ENCODE measurements at places on chromosomes 2 and 18.

- no peak for DNase-seq
Measured at GRCh38 chr18:34873986-34874580, 164.0 kb downstream of the DTNA start.

- DNase-seq: no peak
Measured at GRCh38 chr18:73636355-73636754, 511.3 kb downstream of the FBXO15 start.

- DNase-seq: no peak
Measured at GRCh38 chr18:75221897-75222296, 11.3 kb downstream of the TSHZ1 start.

DNA sequence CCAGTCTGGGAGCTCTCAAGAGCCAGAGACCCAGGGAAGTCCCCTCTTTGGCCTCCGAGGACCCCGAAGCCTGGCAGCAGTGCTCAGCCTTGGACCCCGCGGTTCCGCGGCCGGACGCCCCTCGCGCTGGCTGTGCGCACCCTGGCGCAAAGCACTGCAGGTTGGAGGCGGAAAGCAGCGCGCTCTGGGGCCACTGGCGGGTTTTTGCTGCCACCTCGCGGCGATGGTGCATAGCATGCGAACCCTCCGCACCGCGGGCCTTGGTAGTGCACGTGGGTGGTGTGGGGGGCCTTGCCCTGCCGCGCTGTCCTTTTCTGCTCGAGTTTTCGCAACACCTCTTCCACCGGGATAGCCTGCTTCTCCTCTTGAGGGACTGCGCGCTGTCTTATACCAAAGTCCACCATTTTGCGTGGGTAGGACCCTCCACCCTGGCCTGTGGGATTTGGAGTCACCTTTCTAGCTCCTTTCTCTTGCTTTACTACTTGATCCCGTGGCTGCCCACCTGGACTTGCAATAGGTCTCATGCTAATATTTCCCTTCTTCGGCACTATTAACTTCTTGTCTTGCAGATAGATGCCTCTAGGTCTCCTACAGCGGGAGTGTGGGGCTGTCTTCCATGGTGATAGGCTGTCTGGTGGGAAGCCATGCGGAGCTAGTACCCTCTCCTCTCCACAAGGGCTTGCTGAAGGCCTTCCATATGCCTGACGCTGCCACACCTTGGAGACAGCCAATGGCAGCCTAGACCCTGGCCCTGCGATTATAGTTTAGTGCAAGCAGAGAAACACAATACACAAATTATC, 14.3 kb downstream of the SIX3 start:
- DNase-seq: peak; percentile 58

DNA sequence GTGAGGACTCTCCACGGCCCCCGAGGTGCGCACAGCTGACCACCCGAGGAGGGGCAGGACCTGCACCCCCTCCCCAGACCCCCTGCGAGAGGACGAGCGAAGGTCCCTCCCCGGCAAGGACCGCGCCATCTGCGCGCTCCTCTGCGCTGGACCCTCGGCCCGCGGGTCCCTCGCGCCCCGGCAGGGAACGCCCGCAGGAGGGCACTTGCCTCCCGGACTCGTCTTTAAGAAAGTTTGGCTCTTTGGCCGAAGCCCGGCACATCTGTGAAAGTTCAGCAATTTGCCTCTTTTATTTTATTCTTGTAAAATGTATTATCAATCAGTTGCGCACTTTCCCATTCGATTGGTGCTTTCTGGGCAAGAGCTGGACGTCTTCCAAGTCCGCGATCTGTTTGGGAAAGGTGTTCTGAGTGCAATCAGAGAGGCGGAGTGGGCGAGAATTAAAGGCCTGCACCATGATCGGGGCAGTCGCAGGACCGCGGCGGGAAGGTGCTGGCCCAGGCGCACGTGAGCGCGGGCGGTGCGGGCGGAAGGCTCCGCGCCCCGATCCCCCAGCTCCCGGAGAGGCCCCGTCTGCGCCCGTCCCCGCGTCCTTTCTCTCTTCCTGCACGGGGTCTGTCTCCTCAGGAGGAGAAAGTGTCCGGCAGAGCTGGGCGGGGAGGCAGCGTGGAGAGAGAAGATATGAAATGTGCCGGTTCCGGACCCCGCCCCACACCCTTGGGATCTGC, 1.6 kb upstream of the ALKAL2 start:
- no peak for DNase-seq

DNA sequence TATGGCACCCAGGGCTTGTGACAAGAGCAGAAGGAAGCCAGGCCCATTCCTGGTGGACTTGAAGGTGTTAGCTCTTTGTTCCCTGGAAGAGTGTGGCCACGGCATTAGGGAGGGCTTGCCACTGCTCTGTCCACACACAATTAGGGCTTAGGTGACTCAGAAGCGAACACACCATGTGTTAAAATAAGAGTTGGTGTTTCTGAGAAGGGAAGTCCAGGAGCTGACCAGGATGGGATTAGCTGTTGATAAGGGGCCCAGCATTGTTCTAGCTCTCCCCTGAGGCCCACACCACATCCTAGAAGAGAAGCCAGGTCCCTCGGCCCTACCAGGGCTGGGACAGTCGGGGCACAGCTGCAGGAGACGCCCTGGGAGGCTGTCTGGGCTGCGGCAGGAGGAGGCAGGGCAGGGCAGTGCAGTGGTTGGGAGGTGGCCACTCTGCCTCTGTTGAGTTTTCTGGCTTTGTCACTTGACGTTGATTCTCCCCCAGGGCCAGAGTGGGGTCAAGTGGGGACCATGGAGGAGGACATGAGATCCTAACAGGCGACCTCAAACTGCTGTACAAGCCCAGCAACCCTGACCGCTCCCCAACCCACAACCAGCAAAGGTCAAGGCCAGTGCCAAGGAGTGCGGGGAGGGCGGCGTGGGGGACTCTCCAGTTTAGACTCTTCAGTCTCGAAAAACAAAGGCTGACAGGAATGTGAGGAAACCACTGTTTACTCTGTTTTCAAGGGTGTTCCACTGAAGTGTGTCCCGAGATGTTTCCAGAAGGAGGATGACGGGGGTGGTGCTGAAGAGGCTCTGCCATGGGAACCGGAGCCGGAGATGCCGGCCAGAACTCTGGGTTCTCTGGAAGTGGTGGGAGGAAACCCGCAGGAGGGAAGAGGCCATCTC, 16.8 kb downstream of the GNLY start:
- no peak for DNase-seq

DNA sequence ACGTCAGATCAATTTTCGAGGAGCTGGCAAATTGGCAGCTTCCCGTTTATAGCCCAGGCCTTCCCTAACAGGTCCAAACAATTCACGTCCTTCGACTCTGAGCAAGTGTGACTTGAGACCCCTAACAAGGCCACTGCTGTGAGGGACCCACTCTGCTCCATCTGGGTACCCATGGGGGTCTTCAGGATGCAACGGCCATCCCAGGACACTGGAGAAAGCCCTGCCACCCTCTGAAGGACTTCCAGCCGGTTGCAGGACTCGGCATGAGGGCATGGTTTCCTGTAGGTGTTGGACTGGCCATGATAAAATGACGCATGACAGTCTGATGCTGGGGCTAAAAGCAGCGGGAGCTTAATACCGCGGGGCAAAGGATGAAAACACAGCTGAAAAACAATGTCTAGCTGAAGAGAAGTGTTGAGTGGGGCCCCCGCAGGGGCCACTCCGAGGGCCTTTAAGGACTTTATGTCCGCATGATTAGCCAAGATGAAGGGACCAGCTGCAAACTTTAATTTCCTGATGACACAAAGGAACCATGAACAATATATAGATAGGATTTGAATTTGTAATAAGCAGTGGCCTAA, 113.3 kb upstream of the ZNF521 start:
- no peak for DNase-seq

DNA sequence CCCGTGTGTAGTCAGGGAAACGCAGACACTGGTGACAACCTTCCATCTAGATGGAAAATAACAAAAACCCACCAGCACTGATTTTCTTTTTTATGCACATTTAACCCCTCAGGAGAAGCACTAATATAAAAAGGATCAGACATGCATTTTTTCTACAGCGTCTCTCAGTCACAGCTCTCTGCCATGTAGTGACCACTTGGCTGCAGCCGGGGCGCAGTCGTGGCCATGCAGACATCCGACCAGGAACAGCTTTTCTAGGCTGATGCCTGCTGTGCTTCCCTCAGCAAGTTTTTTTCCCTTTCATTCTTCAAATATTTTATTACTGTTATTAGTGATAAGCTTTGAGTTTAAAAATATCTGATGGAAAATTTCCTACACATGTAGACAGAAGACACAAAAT, 63.3 kb downstream of the MERTK start:
- DNase-seq: no peak

DNA sequence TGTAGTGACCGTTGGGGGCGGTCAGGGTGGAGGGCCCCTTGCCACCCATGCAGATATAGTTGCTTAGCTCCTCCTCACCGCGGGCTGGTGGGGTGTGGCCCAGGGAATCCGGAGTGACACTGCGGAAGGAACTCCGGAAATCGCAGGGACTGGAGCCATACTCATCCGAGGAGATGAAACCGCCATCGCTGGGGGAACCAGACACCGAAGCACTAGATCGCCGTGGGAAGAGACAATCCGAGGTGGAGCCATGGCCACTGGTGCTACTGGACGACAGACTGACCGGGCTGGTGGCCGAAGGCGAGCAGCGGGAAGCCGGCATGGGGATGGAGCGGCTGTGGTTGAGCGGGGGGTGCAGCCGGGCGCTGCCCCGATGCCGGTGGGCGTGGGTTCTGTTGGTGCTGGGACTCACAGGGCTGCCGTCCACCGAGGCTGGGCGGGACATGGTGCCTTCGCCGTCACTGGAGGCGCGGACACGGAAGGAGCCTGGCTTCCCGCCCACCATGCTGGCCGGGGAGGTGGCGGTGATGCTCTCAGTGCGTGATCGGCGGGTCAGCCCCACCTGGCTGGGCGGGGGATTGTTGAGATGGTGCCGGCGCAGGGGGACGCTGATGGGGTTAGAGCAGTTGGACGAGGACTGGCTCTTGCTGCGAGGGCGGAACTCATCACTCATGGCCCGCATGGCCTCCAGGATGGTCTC, 2.2 kb downstream of the IRS1 start:
- no peak for DNase-seq

- no peak for DNase-seq
Measured at GRCh38 chr2:69631402-69631801, 12.1 kb downstream of the AAK1 start.

GRCh38 chr2:125455110-125455509, 1200.8 kb upstream of the GYPC start:
- DNase-seq: no peak
